Ovary (tissue), 10 donors: ENCODE measurements at places on chromosomes 5 and 9. TPM values are rescaled to one million over a fixed set of nuclear protein-coding genes. Genes with fewer than 3 reads are reported as not detected.
A peak's percentile ranks its signal among the peaks of the same experiment; 100 is the strongest.

DNA sequence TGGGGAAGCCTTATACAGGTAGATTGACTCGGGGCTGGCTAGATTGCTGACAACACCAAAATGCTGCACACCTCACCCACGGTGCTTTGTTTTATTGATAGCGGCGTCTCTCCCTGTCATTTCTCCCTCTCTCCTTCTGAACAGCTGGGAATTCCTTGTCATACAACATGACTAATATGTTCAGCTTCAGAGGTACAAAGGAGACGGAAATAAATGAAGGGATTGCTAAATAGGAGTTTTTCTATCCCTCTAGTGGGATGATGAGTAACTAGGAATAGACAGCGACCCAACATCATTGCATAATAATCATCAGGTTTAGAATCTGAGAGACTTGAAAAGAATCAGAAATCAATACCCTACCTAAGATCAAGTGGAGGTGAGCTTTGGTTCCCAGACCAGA lies 337.7 kb upstream of the PANK3 start:
- H3K36me3 ChIP-seq, result no peaks in the 10 kb centered on the region
- H3K27ac ChIP-seq, result no peak overlapping the region
- no peak overlapping the region for H3K4me3 ChIP-seq

- peaks cover 5% of the 10 kb centered on the region for H3K4me1 ChIP-seq
- H3K36me3 ChIP-seq, result no peaks in the 10 kb centered on the region
- H3K27ac ChIP-seq, result peak overlapping the region; percentile 98
- H3K4me3 ChIP-seq, result peak overlapping the region; percentile 85
Observed at GRCh38 chr5:163503106-163504078, 2.0 kb upstream of the MAT2B start.

DNA sequence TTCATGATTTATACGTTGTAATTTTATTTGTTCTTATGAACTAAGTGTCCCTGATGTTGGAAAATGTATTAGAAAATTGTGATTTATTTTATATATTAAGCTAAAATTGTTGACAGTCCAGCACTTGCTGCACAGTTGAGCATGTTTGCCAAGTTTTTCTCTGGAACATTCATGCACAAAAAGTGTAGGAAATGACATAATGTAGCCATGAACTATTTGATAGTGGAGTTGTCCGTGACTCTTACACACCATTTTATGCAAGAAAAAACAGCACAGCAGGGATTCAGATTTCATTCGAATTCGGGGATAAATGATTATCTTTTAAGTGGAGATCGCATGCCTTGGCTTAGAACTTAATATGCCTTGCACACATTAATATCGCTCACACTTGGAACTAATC lies 708.6 kb upstream of the WWC1 start:
- H3K36me3 ChIP-seq, result no peaks in the 10 kb centered on the region
- H3K27ac ChIP-seq, result no peak overlapping the region
- H3K4me3 ChIP-seq, result no peak overlapping the region
- no peak for DNase-seq

GRCh38 chr5:83538786-83539462 lies 67.4 kb downstream of the VCAN start:
- no peak overlapping the region for H3K27ac ChIP-seq
- no peaks in the 10 kb centered on the region for H3K27me3 ChIP-seq
- DNase-seq, result no peak
- H3K4me1 ChIP-seq, result no peaks in the 10 kb centered on the region

DNA sequence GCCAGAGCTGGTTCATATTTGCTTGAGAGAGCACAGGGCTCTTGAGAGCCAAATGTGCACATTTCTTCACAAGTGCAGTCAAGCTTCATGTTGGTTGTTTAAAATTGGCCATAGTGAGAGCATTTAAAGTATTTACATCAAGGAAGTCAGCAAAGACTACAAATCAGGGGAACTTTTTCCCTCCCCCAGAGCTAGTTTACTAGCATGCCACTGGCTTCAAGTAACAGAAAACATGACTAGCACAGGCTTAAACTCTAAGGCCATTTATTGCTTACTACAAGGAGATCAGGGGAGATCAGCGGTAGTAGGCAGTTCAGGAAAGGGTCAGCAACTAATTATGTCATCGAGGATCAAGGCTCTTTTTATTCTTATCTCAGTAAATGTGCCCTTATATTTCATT lies 11.0 kb upstream of the CCDC171 start:
- no peaks in the 10 kb centered on the region for H3K27me3 ChIP-seq
- no peaks in the 10 kb centered on the region for H3K4me1 ChIP-seq
- no peak overlapping the region for H3K27ac ChIP-seq
- no peak for DNase-seq
- no peaks in the 10 kb centered on the region for H3K36me3 ChIP-seq

- no peaks in the 10 kb centered on the region for H3K36me3 ChIP-seq
- no peak overlapping the region for H3K27ac ChIP-seq
- no peaks in the 10 kb centered on the region for H3K4me1 ChIP-seq
Observed at GRCh38 chr9:18020121-18020745, 441.4 kb downstream of the SH3GL2 start.

DNA sequence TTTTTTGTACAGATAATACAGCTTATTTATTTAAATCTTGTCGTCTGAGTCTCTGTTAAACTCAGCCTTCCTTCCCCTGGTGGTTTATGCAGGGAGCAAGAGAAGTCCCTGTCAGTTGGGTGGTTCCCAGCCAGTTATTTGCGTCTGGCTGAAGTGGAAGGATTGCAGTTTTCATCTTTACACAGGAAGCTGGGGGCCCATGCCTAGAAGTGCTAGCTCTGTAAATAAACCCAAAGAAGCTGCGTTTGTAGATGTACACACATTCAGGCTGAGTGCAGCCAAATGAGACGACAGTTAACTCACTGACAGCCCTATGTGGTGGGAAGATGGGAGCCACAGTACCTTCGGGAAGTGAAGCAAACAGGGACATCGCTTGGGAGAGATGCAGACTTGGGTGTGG lies 122.1 kb downstream of the SAXO1 start:
- no peak overlapping the region for H3K27ac ChIP-seq
- H3K27me3 ChIP-seq, result no peaks in the 10 kb centered on the region
- no peak overlapping the region for H3K4me3 ChIP-seq
- no peak for DNase-seq
- H3K4me1 ChIP-seq, result no peaks in the 10 kb centered on the region
- no peaks in the 10 kb centered on the region for H3K36me3 ChIP-seq

DNA sequence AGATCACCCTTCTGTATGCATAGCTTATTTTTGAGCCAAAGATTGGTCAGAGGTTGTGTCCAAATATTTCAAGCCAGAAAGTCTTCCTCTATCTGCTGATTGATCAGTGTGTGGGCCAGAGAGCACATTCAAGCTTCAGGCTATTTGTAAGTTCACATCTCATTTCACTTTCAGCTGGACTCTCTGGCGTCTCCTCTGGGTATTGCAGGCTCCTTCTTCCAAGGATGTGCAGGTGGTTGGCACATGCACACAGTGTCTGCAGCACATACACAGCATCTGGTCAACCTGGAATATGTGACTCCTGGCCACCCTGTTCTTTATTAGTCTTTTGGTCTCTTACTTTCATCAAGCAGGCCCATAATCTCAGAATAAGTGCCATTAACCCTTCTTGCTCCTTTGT lies 516.1 kb downstream of the ANXA1 start:
- H3K4me1 ChIP-seq, result no peaks in the 10 kb centered on the region
- no peaks in the 10 kb centered on the region for H3K27me3 ChIP-seq
- no peak for DNase-seq
- no peak overlapping the region for H3K27ac ChIP-seq

GRCh38 chr9:84153885-84154284 lies 173.3 kb downstream of the RMI1 start:
- H3K4me3 ChIP-seq, result no peak overlapping the region
- H3K36me3 ChIP-seq, result no peaks in the 10 kb centered on the region
- no peak for DNase-seq
- no peaks in the 10 kb centered on the region for H3K27me3 ChIP-seq
- H3K4me1 ChIP-seq, result no peaks in the 10 kb centered on the region
- no peak overlapping the region for H3K27ac ChIP-seq

DNA sequence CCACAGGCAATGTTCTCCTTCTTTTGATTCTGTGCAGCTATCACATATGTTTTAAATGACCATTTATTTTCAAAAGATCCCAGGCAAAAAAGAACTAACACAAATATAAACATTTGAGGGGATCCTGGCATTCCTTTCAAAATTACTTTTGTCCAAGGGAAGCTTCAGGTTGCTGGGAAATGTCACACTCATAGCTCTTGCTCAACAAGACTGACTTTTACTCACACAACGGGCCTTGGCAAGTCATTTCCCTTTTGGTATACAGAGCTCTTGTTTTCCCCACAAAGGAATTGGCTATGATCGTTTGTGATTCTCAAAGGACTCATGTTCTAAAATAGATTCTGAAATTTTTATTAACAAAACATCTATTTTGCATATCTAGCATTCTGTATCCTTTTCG lies 4.5 kb upstream of the PALM2AKAP2 start:
- no peak overlapping the region for H3K27ac ChIP-seq
- no peak overlapping the region for H3K4me3 ChIP-seq
- no peak for DNase-seq
- no peaks in the 10 kb centered on the region for H3K27me3 ChIP-seq
- H3K4me1 ChIP-seq, result peaks cover 2% of the 10 kb centered on the region

- H3K4me1 ChIP-seq, result no peaks in the 10 kb centered on the region
- H3K4me3 ChIP-seq, result no peak overlapping the region
- no peaks in the 10 kb centered on the region for H3K27me3 ChIP-seq
- DNase-seq, result no peak
- no peak overlapping the region for H3K27ac ChIP-seq
Observed at GRCh38 chr5:50800410-50800809, 134.0 kb downstream of the PARP8 start.

DNA sequence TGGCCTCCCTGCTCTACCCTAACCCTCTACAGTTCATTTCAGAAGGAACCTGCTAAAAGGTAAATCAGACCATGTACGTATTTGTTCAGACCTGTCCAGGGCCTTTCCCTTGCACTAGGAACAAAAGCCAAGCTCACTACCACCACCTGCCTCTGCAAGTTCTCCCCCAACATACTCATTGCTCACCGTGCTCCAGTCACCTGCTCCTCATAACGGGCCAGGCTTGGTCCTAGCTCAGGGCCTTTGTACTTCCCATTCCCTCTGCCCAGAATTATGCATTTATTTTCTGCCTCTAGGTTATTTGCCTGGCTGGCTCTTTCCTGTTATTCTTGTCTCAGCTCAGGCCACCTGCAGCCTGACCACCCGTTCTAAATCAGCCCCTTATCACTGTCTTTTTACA lies 4.8 kb upstream of the FGF1 start:
- no peaks in the 10 kb centered on the region for H3K4me1 ChIP-seq
- H3K27me3 ChIP-seq, result no peaks in the 10 kb centered on the region
- no peak for DNase-seq
- H3K4me3 ChIP-seq, result no peak overlapping the region
- H3K36me3 ChIP-seq, result no peaks in the 10 kb centered on the region

GRCh38 chr5:75275147-75275546 lies 38.5 kb upstream of the ANKRD31 start:
- no peaks in the 10 kb centered on the region for H3K4me1 ChIP-seq
- no peak for DNase-seq

GRCh38 chr9:132547436-132547835 lies 35.0 kb upstream of the BARHL1 start:
- no peaks in the 10 kb centered on the region for H3K27me3 ChIP-seq
- no peak for DNase-seq
- H3K4me3 ChIP-seq, result no peak overlapping the region
- no peak overlapping the region for H3K27ac ChIP-seq

DNA sequence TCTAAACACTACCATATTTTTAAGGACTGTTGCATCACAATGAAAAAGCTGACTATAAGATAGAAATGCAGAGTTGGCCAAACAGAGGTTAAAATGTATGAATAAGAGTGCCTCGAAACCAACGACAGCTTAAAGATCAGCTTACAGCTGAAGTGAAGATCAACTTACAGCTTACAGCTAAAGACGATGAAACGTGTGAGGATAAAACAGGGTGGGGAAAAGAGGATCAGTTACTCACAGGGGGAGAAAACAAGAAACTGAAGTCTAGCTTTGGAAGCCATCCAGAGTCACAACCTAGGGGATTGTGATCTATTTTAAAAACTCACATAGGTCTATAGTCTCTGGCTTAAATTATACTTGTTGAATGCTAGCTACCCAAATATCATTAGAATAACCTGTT lies 220.0 kb downstream of the SNCAIP start:
- no peak overlapping the region for H3K27ac ChIP-seq
- no peak for DNase-seq
- no peak overlapping the region for H3K4me3 ChIP-seq
- no peaks in the 10 kb centered on the region for H3K4me1 ChIP-seq

GRCh38 chr9:129626625-129627284 lies 792 bp downstream of the NTMT1 start:
- no peaks in the 10 kb centered on the region for H3K27me3 ChIP-seq
- peaks cover 12% of the 10 kb centered on the region for H3K4me1 ChIP-seq
- H3K27ac ChIP-seq, result peak overlapping the region; percentile 84
- DNase-seq, result no peak
- peak overlapping the region; percentile 63 for H3K4me3 ChIP-seq
- H3K36me3 ChIP-seq, result no peaks in the 10 kb centered on the region

- H3K4me3 ChIP-seq, result no peak overlapping the region
- H3K4me1 ChIP-seq, result no peaks in the 10 kb centered on the region
- no peak for DNase-seq
- H3K27me3 ChIP-seq, result no peaks in the 10 kb centered on the region
Observed at GRCh38 chr5:14734396-14734795, 69.9 kb downstream of the OTULIN start.

GRCh38 chr5:109855056-109855455 lies 165.3 kb downstream of the MAN2A1 start:
- H3K4me1 ChIP-seq, result no peaks in the 10 kb centered on the region
- no peaks in the 10 kb centered on the region for H3K27me3 ChIP-seq
- no peak overlapping the region for H3K27ac ChIP-seq
- H3K4me3 ChIP-seq, result no peak overlapping the region
- H3K36me3 ChIP-seq, result no peaks in the 10 kb centered on the region

GRCh38 chr5:39109606-39110005 lies 35.4 kb upstream of the RICTOR start:
- H3K27me3 ChIP-seq, result no peaks in the 10 kb centered on the region
- H3K27ac ChIP-seq, result no peak overlapping the region
- no peak for DNase-seq
- no peak overlapping the region for H3K4me3 ChIP-seq
- H3K36me3 ChIP-seq, result no peaks in the 10 kb centered on the region

- no peak overlapping the region for H3K4me3 ChIP-seq
- no peak overlapping the region for H3K27ac ChIP-seq
- H3K27me3 ChIP-seq, result no peaks in the 10 kb centered on the region
- no peaks in the 10 kb centered on the region for H3K36me3 ChIP-seq
Observed at GRCh38 chr9:136882109-136882946, 4.0 kb upstream of the TRAF2 start.

DNA sequence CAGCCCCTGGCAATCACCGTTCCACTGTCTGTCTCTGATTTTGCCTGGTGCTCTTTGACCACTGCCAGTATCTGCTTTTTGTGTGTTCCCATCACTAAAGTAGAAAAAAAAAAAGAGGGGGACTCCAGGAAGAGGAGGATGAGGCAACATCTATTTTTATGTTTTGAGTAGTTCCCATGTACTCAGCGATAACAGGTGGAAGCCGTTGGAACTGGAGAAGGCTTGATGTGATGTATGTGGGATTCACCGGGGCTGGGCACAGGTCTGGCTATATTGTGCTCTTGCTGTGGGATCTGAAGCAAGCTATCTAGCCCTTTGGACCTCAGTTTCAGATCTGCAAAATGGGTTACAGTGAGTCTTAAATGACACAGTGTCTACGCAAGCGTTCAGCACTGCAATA lies 104.9 kb downstream of the SLIT3 start:
- H3K4me3 ChIP-seq, result no peak overlapping the region
- no peaks in the 10 kb centered on the region for H3K36me3 ChIP-seq

Gene FOXD4L3
- total RNA-seq, result not detected

Gene WDR38
- total RNA-seq, result not detected

Gene ITGA1
- 14.7 TPM for total RNA-seq
